ENCODE measurements at places on chromosomes 3 and 15.

GRCh38 chr3:129429080-129429451, 630 bp upstream of the EFCAB12 start:
- DNase-seq, result no peak

DNA sequence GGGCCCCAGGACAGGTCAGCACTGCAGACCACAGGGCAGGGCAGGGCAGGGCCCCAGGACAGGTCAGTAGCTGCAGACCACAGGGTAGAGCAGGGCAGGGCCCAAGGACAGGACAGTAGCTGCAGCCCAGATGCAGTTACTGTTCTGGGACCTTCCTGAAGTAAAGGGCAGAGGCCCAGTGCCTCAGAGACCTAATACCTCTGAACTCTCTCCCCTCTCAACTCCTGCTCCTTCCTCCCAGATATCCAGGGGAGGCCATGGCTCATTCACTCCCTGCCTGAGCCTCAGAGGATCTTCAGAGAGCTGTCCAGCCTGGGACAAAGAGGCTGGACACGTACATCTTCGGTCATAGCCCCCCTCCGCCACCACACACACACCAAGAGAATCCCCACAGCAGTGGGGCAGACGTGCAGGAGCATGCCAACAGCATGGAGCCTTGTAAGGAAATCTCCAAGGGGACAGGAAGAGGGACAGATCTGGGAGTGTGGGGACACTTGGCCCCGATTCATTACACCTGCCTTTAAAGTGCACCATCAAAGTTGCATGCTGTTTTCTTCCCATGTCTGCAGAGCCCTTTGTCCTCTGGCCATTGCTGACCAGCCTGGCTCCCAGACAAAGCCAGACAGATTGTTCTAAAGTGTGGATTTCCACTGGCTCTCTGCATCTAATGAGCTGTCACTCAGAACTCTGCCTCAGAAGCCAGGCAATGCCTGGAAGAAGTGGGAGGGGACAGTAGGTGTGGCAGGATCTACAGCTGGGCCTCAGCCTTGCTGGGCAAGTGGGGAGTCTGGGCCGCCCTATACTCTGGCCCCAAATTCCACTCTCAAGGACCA, 24.2 kb upstream of the BUB1B start:
- no peak for DNase-seq

DNA sequence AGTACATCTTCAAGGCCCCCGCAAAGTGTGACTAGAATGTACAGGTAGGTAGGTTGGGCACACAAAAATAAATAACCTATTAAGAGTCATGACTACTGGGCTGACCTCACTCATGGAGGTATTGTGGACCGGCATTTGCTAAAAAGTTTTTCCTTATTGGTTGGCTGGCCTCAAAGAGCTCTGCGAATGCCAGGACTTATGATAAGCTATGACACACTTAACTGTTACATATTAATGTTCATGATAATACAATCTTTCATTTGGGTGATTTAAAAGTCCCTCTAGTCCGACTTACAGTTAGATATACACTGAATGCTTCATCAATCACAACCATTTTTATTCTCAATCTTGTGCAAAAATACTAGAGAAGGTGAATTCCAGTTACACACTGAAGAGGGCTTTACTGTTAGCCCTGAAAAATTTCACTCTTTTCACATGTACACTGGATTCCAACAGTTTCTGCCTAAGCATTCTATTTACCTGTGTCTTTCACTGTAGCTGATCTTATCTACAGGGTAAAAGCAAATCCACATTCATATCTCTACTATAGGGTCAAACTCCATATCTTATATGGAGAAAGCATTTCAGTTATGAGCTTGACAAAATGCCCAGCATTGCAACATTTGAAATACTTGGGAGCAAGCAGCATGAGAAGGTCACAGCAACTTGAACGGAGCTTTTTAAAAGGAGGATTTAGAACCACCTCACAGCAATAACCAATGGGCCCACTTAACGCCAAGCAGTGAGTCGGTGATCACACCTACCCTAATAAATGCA, 329.1 kb downstream of the FOXP1 start:
- DNase-seq, result no peak

DNA sequence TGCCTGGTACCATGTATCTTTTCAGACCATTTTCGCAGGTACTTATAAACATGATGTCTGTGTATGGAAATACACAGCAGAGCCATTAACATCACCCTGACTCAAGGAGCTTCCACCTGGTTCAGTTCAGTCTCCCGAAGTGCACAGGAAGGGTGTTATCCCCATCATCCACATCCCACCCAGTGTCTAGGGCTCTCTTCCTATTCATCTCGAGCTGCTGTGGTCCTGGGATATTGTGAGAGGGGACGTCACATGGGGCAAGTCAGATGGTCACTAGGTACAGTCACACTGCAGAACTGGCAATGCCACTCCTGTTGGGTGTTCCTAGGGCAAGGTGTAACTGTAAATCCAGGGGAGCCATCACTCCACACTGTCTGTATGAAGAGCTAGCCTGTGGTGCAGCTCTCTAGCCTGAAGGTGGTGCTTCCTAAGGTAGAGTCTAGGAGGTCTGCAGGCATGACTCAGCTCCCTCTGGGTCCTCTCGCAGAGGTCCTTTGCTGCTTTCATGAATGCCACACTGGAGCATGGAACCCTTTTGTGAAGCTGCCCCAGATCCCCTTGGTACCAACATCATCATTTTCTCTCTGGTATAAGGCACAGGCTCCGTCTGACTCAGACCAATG, 13.9 kb downstream of the ISLR2 start:
- DNase-seq, result peak; percentile 29

DNA sequence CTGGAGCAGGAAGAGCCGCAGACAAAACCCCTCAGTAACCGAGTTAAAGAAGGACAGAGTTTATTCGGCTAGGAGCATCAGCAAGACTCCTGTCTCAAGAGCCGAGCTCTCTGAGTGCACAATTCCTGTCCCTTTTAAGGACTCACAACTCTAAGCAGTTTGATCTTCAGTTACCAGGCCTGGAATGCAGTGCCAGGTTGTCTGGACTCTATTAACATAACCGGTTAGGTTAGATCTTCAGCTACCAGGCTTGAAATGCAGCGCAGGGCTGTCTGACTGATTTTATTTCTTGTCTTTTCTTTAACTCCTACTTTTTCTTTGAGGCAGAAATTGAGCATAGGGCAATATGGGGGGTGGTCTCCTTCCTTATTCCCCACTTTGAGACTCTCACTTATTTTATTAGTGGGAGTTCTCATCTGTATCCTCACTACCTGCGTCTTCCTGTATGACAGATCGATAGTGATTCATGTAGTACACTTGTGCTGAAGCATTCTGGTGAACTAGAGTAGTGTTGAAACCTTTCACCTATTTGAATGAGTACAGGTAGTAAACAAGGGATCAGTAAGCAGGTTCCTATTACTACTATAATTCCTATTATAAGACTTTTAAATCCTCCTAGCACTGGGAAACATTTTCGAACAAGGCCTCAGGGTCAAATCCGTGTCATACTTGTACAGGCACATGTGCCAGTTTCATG, 325.0 kb downstream of the CGGBP1 start:
- DNase-seq, result no peak

- no peak for DNase-seq
These were observed 19.8 kb downstream of the HMG20A start for GRCh38 chr15:77440378-77440999.

DNA sequence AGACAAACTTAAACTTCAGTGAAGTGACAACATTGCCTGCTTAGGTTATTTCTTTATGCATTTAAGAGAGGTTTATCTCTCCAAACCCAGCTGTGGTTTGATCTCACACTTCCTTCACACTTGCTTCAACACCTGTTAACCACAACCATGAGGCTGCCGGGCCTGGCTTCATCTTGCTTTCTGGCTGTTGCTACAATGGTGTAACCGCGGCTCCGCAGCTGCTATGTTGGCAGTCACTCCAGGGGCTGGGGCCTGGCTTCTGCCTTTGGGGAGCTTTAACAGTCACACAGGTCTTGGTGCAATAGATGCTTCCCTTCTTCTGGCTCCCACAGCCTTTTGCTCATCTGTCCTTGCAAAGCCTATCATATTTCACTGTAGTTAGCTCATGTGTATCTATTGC, 72.9 kb upstream of the MNS1 start:
- no peak for DNase-seq

- no peak for DNase-seq
These were observed 154.3 kb upstream of the ZBTB20 start for GRCh38 chr3:115301364-115301860.

DNA sequence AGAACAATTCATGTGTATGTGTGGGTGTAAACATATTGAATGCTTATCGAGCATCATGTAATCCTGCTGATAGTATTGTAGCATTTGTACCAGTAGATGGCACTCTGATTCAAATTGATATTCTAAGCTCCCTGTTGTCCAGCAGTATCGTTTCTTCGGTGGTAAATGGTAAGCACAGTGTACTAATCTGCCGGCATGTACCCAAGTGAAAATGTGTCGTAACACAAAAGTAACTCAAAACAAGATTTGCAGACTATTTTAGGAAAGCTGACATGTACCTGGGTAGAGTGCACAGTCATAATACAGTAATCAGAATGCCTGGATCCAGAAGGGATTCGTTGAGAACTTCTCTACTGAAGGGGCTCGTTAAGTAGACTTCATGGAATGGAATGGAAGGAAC, 31.7 kb upstream of the MNS1 start:
- peak; percentile 67 for DNase-seq

DNA sequence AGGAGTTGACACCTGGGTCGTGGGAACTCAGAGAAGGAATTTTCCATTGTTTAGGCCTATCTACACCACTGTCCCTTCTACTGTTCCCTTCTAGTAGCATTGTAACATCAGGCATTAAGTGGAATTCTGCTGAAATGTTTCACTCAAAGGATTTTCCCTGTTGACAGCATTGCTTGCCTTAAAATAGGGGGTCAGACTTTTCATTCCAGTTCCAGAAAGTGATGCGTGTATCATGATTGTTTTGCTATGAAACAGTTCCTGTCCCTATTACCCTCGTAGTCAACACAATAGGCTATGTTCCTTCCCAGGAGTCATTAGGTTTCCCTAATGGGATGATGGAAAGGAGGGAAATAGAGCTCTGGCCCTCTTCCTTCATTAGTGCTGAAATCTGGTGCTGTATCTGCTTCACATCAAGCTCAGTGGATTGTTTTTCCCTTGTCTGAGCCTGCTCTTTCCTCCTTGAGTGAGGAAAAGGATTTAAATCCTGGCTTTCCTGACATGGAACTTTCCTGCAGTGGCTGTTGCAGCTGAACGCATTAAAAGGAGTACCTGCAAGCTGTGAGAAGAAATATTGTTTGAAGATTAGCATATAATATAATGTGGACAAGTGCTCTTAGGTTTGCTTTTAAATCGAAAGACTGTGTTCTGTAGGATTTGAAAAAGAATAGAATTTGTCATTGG, 195.9 kb downstream of the KLHL25 start:
- DNase-seq, result no peak

GRCh38 chr15:92907229-92907628, 7.1 kb downstream of the CHD2 start:
- no peak for DNase-seq

DNA sequence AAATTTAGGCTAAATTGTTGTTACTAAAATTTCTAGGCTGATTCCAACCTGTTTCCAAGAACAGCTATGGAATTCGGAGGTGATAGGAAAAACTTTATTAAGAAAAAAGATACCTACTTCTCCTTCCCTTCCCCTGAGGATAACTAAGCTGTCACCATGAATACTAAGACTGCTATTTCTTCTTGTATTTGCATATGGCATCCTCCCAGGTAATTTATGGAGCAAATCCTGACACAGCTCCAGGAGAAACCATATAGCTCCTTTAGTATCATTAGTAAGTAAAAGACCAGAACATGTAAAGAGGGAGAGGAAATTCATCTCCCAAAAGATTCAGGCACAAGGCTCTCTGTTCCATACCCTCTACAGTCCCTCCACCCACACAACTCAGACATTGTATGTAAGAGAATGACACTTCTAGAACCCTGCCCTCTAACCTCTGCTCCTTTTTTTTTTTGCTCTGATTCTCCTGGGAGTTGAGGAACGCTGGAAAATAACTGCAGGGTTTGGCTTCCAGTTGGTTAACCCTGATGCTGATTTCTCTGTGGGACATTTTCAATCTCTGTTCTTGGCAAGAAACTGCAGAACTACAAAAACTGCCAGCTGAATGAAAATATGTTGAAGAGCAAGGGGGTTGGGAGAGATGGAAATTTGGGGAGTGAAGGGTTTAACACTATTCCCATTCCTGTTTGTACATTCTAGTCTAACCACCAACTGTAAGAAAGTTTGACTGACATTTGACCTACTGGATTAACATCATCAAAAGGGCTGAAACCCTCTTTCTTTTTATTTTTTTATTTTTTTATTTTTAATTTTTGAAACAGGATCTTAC, 14.2 kb upstream of the MAGI1 start:
- DNase-seq, result no peak

DNA sequence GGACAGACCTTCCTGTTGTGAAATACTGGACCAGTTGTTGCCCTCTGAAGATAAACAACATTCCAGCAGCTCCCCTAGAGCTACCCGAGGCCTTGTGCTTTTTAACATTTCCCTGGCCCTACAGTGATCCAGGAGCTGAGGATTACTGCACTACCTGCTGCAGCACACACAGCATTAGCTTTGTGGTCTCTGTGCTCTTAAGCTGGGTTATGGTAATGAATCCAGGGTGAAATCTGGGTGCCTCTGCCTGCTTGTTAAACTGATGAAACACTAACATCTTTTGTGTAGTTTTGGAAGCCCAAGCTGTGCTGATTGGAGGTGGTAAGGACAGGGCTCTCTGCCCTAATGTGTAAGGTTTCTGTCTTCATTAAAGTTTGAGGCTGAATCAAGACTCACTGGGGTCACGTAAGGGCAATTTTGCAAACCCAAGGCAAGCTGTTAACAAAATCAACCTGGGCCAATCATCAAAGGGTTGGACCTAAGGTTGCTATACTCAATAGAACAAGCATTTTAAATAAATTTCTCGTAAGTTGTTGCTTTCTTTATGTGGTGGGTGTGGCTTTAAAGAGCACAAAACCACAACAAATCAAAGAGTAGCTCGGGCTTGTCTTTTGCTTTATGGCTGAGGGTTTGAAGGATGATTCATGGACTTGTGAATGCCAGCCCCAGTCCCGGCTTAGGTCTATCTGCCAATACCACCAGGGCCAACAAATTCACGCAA, 183.9 kb downstream of the TPRG1 start:
- DNase-seq, result peak; percentile 67

Data from HCT116 (cell line).